LoVo (cell line): ENCODE measurements at places on chromosomes 1 and 21.
A peak's percentile ranks its signal among the peaks of the same experiment; 100 is the strongest.

DNA sequence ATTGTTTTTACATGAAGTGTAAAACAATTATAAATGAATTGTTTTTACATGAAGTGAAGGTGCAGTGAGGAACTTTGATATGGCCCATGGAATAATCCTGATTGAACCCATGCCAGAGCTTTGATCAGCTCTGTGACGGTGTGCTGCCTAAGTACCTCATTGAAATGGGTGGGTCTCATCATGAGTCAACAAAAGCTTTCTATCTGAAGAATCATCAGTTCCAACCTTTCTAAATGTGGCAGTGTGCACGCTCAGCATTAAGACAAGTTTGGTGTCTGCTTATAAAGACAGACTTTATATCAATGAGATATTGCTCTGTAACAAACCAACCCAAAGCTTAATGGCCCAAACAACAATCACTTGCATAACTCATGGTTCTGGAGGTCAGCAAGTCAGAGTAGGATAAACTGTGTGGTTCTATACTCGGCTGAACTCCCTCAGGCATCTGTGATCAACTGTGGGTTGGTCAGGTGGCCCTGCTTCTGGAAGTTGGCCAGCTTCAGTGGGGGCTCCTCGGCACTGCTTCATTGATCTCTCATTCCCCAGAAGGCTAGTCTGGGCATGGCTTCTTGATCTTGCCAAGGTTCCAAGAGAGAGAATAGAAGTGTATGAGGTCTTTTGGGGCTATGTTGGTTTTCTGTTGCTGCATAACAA, 258.0 kb downstream of the LTN1 start:
- no peak for DNase-seq

- DNase-seq = no peak
Measured at GRCh38 chr1:107863342-107863741, 101.6 kb downstream of the VAV3 start.

- peak; percentile 48 for DNase-seq
Measured at GRCh38 chr21:32826329-32827167, 55.0 kb upstream of the PAXBP1 start.

GRCh38 chr1:68166348-68166747, 66.0 kb downstream of the WLS start:
- no peak for DNase-seq

- no peak for DNase-seq
Measured at GRCh38 chr21:27408826-27409225, 441.9 kb upstream of the ADAMTS5 start.

GRCh38 chr1:1752636-1753606, 25.3 kb downstream of the NADK start:
- DNase-seq = no peak

GRCh38 chr1:243454328-243454997, 198.6 kb downstream of the SDCCAG8 start:
- DNase-seq = no peak

GRCh38 chr1:206021626-206022365, 1.9 kb downstream of the CTSE start:
- peak; percentile 37 for DNase-seq

- DNase-seq = peak; percentile 5
Measured at GRCh38 chr21:32717851-32718316, 9.9 kb downstream of the SYNJ1 start.

GRCh38 chr1:214990619-214991018, 91.9 kb upstream of the KCNK2 start:
- DNase-seq = no peak

GRCh38 chr1:228747301-228747935, 12.1 kb downstream of the RHOU start:
- DNase-seq = no peak

DNA sequence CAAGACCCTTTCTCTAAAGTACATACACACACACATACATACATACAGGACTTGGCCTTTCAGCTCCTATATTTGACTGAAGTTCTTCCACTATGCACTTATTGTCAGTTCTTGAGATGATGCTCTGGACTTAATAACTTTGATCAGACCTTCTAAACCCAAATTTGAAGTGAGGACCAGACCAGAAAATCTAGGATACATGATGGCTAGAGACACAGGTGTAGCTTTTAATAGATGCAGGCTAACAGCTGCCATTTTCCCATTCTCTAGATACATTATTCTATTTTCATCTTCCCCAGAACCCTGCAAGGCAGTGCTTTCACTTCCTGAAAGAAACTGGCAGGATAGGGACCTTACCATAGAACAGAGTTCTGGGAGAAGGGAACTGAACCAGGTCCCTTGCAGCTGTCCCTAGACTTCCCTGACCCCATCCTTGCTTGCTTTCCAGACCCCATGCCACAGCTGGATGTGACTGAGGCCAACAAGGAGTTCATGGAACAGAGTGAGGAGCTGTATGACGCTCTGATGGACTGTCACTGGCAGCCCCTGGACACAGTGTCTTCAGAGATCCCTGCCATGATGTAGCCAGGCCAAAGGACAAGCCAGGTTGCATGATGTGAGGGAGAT, 14.9 kb upstream of the RAB42 start:
- DNase-seq = peak; percentile 18

- peak; percentile 46 for DNase-seq
Measured at GRCh38 chr1:199243423-199244061, 604.7 kb downstream of the PTPRC start.

DNA sequence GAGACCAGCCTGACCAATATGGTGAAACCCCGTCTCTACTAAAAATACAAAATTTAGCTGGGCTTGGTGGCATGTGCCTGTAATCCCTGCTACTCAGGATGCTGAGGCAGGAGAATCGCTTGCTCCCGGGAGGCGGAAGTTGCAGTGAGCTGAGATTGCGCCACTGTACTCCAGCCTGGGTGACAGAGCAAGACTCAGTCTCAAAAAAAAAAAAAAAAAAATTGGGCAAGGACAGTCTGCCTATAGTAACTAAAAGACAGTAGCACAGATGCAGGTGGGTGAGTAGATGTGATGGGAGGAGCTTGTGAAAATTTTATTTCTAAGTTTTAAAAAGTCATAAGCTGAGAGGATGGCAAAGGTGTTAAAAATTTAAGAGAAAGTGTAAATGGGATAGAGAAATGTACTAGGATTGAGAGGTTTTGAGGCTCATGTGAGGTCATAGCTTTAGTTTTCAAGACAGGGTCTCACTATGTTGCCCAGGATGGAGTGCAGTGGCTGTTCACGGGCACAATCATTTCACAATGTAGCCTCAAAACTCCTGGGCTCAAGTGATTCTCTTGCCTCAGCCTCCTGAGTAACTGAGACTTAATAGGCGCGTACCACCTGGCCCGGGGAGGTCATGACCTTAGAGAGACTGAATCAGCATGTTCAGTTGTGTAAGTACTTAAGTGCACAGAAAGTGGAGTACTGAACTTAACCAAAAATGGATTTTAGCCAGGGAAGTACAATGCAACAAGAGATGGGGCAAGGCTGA, 33.7 kb downstream of the PTP4A2 start:
- DNase-seq = no peak

DNA sequence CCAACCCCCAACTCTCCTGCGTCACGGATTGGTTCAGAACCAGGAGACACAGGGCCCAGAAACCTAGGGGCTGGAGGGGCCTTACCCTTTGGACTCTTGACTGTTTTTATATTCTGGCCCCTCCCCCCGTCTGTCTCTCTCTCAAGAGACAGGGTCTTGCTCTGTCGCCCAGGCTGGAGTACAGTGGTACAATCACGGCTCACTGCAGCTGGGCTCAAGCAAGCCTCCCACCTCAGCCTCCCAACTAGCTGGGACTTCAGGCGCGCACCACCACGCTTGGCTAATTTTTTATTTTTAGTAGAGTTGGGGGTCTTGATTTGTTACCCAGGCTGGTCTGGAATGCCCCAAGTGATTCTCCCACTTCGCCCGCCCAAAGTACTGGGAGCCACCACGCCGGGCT, 52.5 kb downstream of the PRKCZ start:
- DNase-seq = no peak

DNA sequence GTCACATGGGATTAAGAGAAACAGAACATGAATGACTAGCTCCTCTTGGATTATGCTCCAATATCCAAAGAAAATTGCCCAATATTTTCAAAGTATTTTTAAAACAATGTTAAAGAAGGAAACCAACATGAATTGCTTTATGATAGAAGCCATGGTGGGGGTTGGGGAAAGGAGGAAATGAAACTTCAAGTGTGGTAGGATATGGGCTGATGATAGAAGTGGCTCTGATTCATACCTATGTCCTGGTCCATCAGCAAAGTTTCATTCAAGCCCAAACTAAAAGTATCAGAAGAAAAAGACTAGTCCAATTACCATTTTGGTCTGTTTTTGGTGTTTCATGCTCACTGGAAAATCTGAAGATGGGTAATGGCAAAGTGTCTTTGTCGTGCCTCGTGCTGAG, 104.2 kb upstream of the PROX1 start:
- DNase-seq = no peak

- DNase-seq = no peak
Measured at GRCh38 chr21:31267644-31268043, 76.4 kb downstream of the TIAM1 start.

DNA sequence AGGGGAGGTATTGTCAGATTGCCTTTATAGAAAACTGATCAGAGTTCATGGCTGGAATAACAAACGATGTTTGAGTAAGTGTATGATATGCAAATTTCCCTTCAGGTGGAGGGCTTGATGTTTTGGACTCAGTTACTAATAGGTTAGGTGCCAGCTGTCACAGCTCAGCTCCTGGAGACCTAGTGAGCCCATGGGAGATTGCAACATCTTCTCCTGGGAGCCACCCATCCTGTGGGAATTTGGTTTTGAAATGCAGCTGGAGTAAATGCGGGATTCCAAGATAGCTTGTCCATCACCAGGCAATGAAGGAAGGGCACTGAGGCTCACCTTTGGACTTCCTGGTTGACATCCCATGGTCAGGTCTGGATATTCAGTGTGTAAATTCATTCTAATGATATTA, 211.4 kb upstream of the NRIP1 start:
- DNase-seq = no peak

DNA sequence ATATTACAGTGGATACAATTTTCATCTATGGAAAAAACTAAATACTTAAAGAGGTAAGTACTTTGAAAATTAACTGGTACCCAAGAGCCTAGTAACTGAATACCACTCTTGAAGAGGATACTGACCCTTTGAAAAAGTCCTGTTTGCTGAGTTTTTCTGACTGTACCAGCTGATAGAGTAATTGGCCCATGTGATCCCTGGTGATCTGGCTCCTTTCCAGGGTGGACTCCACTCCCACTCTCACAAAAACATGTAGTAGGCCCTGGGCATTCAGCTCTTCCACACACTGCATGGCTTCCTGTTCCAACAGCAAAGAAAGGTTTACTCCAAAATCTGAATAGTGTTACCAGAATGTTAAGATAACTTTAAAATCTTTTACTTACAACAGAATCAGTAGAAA, 53.6 kb upstream of the HP1BP3 start:
- no peak for DNase-seq

- DNase-seq = no peak
Measured at GRCh38 chr1:177464686-177465085, 293.9 kb downstream of the BRINP2 start.

GRCh38 chr1:166073489-166073888, 93.3 kb downstream of the FAM78B start:
- no peak for DNase-seq

DNA sequence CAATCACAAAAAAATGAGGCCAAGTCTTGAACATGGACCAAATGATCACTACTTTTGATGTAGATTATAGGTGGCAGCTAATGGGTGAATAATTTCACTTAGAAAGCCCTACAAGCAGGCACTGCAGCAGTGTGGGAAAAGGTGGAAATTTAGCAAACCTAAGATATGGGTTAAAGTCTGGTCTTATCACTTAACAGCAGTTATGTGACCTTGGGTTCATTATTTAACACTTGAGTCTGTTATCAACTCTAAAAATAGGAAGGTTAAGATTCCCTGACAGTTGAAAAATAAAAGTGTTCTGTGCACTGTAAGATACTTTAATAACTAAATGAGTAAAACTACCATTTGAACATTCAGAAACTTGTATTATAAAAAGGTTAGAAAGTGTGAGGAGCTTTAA, 47.5 kb downstream of the SSX2IP start:
- DNase-seq = no peak

GRCh38 chr1:39021426-39021825, 4.7 kb upstream of the NDUFS5 start:
- DNase-seq = no peak

DNA sequence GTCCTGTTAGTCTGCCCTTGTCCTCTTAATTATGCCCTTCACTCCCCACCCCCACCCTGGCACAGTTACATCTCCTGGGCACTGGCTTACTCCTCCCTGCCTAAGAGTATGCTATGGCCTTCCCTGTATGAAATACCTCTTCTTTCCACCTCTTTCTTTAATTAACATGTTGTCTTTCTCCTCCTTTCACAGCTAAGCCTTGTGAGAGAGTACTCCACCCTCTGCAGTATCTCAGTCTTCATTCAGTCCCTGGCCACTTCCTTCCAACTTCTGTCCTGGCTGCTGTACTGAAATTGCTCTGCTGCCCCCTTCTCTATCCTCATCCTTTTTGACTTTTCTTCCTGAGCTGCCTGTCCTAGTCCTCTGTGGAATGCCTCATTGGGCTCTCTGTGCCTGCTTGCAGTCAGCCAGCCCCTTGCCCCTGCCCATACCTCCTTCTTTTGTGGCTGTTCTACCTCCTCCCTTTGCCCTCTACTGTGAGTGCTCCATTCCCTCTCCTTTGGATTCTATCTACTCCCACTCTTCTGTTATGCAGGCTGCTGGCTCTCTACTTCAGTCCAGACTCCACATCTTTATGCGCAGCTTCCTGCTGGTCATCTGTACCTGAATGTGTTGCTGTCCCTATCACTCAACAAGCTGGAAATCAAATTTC, 8.3 kb downstream of the NOS1AP start:
- DNase-seq = no peak

- no peak for DNase-seq
Measured at GRCh38 chr1:103056423-103056822, 51.9 kb downstream of the COL11A1 start.

GRCh38 chr1:226048886-226049285, 13.6 kb upstream of the H3-3A start:
- DNase-seq = no peak

- DNase-seq = no peak
Measured at GRCh38 chr1:7298145-7298544, 473.0 kb upstream of the VAMP3 start.

- no peak for DNase-seq
Measured at GRCh38 chr1:101237229-101237837, 514 bp downstream of the S1PR1 start.

DNA sequence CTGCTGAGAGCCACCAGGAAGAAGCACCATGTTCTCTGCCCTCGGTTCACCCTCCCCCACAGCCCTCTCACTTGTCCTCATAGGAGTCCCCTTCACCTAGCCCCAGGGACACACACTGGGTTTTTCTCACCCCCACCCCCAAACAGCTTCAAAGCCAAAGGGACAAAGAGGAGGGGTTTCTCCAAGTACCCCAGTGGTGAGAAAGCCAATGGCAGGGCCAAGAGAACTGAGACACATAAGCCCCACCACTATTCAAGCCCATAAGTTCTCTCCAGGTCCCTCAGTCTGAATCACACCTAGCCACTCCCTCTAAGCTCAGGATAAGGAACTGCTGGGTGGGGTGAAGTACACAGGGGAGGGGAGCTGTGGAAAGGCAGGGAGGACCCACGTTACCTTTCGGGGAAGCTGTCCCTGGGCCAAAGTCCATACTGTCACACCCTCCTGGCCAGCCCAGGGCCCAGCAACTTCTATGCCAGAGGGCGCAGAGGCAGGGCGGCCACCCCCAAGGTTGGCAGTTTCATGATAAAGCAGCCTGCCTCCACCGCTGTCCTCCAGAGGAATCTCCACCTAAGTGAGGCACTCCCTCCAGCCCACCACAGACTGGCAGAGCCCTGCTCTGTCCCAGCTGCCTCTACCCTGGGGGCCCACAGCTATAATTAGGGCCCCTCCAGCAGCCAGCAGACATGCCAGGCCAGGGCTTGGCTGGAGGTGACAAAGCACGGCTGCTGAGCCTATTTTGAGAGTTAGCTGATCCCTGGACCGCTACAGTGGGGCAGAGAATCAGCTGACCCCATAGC, 39.0 kb upstream of the PPP1R15B start:
- peak; percentile 96 for DNase-seq
